ENCODE measurements at places on chromosomes 1 and 21.

DNA sequence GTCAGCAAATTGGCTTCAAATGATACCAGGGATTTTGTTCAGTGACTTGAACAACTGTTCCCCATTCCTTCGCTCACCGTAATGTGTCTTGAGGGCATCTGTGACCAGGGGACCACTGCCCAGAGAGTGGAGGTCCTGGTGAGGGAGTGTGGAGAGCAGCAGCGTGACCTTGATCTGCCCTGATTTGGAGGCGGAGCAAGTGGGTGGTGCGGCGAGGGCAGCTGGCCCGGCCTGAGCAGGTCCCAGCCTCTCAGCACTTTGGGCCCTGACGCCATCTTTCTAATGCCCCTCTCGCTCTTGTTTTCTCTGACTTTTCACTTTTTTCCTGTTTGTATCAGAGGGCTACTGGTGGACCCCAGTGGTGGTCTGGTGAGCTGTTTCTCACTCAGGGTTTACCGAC is 31.1 kb downstream of the DIP2A start:
- DNase-seq: no peak

GRCh38 chr1:38068220-38068979 is 21.8 kb upstream of the POU3F1 start:
- no peak for DNase-seq

DNA sequence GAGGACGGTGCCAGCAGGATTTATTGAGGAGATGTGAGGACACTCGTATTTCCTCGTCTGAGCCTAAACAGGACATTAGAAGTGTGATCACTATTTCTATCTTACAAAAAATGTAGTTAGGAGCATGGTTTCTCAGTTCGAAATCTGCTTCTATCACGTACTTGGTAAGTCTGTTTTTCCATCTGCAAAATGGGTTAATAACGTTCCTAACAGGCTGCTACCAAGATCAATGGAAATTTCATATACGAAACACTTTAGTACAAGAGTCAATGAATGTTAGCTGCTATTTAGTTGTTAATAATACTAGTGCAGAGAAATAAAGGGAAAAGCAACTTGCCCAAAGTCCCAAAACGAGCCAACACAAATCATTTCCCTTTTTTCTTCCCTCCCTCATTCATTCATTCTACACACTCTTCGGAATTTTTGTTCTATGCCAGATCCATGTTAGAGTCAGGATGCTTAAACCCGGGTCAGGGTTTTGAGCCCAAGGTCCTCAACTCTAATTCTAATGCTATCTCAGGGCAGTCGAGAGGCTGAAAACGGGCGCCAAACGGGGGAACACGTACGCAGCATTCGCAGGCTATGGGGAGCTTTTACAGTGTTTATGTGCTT is 608 bp downstream of the SNRNP40 start:
- no peak for DNase-seq

- DNase-seq: no peak
These were observed 61.6 kb downstream of the PTPRC start for GRCh38 chr1:198700396-198700795.

- no peak for DNase-seq
These were observed 10.7 kb downstream of the TAF13 start for GRCh38 chr1:109065137-109065536.

- DNase-seq: no peak
These were observed 82.4 kb upstream of the SMYD2 start for GRCh38 chr1:214198571-214198970.

GRCh38 chr1:86692641-86693040 is 11.7 kb upstream of the SH3GLB1 start:
- no peak for DNase-seq

GRCh38 chr1:206094024-206094423 is 23.2 kb downstream of the AVPR1B start:
- no peak for DNase-seq

GRCh38 chr1:59171788-59172187 is 125.1 kb upstream of the FGGY start:
- DNase-seq: no peak

DNA sequence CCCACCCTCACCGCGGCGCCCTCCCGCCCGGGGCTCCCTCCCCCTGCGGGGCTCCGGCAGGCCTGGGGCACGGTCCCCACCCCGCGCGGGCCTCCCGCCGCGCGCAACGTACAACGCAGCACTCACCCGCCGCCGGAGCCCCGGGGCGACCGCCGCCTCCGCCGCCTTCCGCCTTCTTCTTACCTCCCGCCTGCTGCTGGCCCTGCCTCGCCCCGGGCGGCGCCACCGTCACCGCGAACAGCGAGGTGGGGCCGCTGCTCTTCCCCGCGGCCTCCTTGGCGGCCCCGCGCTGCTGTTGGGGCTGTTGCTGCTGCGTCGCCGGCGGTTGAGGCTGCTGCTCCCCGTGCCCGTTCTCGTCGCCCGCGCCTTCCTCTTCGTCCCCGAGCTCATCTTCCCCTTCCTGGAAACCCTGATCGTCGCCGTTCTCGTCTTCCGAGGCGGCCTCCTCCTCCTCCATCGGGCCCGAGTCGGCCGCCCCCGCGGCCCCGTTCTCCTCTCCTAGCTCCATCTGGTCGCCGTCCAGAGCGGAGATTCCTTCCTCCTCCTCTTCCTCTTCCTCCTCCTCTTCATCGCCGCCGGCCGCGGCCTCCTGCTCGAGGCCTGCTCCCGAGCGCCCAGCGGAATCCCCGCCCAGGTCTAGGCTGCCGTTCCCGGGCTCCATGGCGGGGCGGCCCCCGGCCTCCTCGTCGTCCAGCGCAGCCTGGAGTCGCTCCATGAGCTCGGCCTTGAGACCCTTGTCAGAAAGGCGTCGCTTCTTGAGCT is 671 bp downstream of the HNRNPU start:
- DNase-seq: no peak

DNA sequence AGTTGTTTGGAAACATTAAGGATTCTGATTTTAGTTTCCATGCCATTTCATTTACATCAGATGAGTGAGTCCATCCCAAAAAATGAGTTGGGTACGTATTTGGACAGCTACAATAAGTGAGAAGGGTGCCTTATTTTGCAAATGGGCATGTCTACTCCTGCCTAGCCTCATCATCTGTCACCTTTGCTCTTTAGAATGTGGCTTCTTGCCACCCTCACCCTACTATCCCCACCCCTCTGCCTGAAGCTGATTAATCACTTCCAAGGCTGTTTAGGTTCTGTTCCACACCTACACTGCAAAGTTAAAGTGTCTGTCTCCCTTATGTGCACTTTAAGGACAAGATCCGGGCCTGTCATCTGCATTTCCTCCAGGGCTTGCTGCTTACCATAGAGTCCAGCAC is 61.2 kb downstream of the ST6GALNAC5 start:
- no peak for DNase-seq

DNA sequence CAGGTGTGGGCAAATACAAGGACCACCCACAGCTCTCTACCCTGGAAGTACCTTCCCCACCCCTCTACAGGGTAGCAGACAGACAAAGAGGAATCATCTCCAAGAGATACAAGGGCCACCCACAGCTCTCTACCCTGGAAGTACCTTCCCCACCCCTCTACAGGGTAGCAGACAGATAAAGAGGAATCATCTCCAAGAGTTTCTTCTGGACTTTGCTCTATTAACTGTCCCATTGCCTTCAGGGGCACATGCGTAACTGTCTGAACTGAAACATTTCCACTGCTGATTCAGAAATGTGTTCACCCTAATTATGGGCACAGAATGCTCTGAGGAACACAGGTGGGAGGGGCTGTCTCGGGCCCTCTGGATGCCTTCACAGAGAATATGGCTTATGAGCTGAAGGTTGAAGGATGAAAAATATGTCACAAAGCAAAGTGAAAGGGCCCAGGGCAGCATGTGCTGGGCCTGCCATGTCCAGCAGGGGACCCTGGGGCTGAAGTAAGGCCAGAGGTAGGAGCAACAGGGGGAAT is 43.9 kb downstream of the ZNF281 start:
- DNase-seq: no peak

DNA sequence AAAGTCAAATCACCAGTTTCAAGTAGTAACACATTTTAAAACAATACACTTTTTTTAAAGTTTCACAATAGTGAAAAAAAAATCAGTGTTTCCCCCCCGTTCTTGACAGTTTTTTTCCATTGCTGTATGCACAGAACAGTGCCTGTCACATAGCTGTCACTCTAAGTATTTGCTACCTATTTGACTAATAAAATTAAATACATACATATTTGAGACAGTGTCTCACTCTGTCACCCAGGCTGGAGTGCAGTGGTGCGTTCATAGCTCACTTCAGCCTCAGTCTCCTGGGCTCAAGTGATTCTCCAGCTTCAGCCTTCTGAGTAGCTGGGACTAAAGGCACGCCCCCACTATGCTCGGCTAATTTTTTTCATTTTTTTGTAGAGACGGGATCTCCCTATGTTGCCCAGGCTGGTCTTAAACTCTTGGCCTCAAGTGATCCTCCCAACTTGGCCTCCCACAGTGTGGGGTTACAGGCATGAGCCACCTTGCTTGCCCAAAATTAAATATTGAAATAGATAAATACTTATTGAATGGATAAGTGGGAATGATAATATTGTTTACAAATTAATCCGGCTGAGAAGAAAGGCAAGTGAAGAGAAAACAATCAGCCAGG is 12.6 kb upstream of the RHBG start:
- no peak for DNase-seq

GRCh38 chr1:44628962-44629756 is 45.1 kb downstream of the TMEM53 start:
- DNase-seq: no peak

GRCh38 chr1:37540036-37540785 is 13.9 kb downstream of the SNIP1 start:
- DNase-seq: no peak

GRCh38 chr1:119632841-119633240 is 15.2 kb downstream of the ZNF697 start:
- DNase-seq: no peak

DNA sequence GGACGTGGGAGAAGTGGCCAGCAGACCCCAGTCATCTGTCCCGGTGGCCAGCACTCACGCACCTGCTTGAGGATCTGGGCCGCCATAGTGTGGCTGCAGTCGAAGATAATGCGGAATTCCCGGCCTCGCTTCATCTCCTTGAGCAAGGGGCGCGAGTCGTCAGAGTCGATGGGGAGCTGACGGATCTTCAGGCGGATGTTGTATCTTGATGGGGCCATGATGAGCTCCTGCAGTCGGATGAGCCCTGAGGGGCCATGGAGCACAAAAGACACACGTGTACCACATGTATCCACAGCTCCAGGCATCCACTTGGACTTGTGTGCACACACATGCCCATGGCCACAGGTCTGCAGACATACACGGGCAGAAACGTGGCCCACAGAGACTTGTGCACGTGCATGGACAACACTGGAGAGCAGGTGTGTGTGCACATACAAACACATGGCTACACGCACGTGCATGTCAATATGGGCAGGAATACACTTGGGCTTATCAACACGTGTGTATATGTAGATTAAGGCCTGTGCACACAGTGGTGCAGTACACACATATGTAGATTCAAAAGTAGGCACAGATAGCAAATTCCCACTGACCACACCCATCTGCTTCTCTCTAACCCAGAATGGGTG is 162.1 kb downstream of the GRIK3 start:
- DNase-seq: no peak

GRCh38 chr1:15314328-15315281 is 67.6 kb downstream of the FHAD1 start:
- no peak for DNase-seq

DNA sequence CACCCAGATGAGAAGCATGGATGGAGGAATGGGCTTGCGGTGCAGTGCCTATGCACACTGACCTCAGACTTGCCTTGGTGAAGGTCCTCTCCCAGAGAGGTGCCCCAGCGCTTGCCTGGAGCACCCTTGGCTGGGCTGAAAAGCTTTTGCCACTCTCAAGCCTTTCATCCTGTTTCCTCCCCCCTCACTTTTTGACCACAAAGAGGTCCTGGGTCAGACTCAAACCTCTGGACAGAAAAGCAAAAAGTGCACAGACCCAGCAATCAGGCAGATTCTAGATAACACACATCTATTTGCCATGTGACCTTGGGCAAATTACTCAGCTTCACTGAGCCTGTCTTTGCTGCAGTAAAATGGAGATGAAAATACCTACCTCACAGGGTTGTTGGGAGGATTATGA is 7.3 kb downstream of the TMEM35B start:
- no peak for DNase-seq

GRCh38 chr1:188941986-188942385 is 1535.7 kb downstream of the BRINP3 start:
- DNase-seq: no peak

DNA sequence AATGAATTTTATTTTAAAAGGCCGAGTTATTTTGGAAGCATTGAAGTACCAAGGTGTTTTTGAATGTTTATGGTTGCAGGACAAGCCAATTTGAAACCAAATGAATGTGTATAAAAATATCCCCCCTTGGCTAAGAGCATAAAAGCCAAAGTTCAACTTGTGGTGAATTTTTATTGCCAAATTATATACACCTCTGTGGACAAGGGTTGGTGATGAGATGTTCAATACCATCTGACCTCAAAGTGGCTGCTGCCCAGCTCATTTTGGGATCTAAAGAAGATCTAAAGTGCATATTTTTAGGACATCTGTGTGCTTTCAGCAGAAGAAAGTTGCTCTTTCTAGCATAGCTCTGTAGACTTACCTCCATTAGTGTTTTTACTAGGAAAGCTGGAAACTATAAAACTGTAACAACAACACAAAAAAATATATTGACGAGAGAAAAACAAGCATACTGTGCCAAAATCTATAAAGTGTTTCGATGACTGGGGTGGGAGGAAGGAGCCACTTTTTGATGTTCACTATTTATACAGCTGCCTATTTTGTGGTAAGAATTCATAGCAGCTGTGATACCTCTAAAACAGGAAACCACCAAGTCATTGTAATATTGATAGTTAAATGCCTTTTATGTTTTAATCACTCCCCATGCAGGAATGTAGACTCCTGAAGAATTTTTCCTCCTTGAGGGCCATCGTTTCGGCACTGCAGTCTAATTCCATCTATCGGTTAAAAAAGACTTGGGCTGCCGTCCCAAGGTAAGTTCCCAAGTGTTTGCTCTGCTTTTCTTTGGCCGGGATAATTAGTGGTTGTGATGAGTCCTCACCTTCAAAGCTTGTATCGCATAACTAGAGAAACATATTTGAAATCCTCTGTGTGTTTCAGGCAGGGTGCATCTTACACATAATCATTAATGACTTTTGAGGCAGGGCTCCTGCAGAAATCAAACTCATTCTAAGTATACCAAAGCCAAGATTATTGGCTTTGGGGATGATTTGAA is 83.2 kb downstream of the RGL1 start:
- no peak for DNase-seq

- no peak for DNase-seq
These were observed 31.3 kb downstream of the INKA2 start for GRCh38 chr1:111707906-111708305.

DNA sequence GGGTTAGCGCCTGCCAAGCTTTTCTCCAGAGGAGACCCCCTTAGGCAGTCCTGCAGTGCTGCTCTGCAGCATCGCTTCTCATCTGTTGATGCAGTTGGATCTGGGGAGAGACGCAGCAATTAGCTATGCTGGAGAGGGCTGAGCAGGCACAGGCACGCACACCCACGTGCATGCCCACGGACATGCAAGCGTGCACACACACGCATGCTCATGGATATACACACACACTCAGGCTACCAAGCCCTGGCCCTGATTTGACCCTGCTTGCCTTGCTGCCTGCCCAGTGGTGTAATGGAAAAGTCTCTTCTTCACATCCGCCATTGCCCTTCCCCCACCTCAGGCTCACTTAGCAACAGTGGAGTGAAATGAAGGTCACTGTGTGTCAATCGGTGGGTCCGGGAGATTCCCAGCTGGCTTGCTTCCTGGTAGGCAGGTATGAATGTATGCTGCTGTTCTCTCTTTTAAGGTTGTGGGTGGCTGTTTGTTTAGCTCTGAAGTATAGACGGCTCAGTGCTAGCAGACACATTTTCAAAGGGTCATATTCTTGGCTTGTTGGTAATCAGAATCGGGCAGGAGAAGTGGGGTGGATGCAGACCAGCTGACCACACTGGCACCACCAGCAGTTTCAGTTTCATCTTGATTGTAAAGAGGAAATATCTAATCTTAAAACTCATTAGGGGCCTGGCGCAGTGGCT is 9.5 kb downstream of the ATP1B1 start:
- no peak for DNase-seq
